ENCODE measurements at places on chromosomes 12 and 14. TPM values are rescaled to one million over a fixed set of nuclear protein-coding genes. Genes with fewer than 3 reads are reported as not detected.

KRT74 gene
- not detected for total RNA-seq

KRT85 gene
- total RNA-seq = not detected

TMPRSS12 gene
- not detected for total RNA-seq

TAS2R19 gene
- total RNA-seq = 2.9 TPM

KLHDC1 gene
- total RNA-seq = 5.7 TPM

ADAM20 gene
- total RNA-seq = 0.86 TPM

ABCB9 gene
- total RNA-seq = 4.6 TPM

TAC3 gene
- total RNA-seq = not detected

STAT2 gene
- 159 TPM for total RNA-seq

NANOG gene
- total RNA-seq = not detected

IFI27 gene
- not detected for total RNA-seq

SDR9C7 gene
- not detected for total RNA-seq

GLT1D1 gene
- total RNA-seq = not detected

GALNT9 gene
- not detected for total RNA-seq

HCAR2 gene
- not detected for total RNA-seq

PMEL gene
- total RNA-seq = not detected

OR6J1 gene
- not detected for total RNA-seq

OTX2 gene
- not detected for total RNA-seq

SOAT2 gene
- total RNA-seq = not detected

CISTR gene
- total RNA-seq = not detected

AMDHD1 gene
- 0.61 TPM for total RNA-seq

TMEM63C gene
- 0.15 TPM for total RNA-seq
